ENCODE measurements at places on chromosomes 7 and 10.

- no peak for DNase-seq
These were observed 91.0 kb downstream of the SLC16A9 start for GRCh38 chr10:59618666-59619065.

DNA sequence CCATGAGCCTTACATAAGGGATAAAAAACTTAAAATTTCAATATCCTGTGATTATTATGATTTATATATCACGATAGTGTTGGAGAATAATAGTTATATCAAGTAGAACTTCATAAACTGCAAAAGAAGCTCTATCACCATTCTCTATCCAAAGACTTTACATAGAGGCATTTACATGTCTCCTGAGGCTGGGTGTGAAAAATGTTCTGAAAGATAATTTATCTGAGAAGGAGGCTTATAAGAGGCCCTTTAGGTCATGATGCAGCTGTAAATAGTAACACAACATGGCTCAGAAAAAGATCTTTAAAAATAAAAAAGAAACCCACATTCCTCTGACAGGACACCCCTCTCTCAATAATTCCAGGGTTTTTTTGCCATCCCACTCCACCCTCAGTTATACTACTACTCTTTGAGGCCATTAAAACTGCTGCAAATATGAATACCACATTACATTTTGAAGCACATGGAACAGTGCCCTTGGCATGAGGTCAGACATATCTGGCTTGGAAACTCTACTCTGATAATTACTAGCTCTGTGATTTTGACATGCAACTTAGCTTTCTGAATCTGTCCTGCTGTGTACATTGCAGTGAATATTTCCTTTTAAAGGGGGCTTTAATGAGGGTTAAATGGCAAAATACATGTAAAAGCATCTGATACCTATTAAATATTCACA is 55.5 kb downstream of the SLC16A12 start:
- DNase-seq, result no peak

GRCh38 chr10:80160361-80161320 is 28.1 kb downstream of the PLAC9 start:
- DNase-seq, result no peak

- DNase-seq, result peak; percentile 6
These were observed 16.9 kb downstream of the MEOX2 start for GRCh38 chr7:15669443-15670090.

- no peak for DNase-seq
These were observed 128.4 kb downstream of the DGKI start for GRCh38 chr7:137718355-137718754.

DNA sequence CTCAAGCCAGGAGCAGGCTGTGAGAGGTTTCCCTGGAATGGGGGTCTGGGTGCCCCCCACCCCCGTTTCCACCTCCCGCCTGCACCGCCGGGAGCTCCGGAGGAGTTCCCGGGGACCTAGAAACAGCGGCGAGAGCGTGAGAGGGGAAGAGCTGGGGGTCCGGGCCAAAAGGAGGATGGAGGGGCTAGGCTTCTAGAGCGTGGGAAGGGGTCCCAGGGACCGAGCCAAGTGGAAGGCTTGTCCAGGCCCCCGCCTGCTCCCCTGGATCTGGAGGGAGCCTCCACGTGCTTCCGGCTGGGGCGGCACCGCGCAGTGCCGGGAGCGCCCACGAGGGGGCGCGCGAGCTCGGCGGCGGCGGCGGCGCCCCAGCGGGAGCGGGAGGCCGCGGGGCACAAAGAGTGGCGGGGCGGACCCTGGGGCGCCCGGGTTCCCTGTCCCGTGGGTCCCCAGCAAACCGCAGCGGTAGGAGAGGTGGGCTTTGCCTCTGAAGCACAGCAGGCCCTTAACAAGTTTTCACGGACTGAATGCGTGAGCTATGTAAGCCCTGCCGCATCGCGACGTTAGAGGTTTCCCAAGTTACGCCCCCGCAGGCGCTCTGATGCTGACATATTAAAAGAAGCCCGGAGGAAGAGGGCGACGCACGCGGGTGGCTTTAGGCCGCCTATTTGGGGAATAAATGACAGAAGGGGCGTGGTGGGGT is 104.4 kb upstream of the LRRC4 start:
- peak; percentile 59 for DNase-seq
